ENCODE measurements at places on chromosomes 5 and 9.

DNA sequence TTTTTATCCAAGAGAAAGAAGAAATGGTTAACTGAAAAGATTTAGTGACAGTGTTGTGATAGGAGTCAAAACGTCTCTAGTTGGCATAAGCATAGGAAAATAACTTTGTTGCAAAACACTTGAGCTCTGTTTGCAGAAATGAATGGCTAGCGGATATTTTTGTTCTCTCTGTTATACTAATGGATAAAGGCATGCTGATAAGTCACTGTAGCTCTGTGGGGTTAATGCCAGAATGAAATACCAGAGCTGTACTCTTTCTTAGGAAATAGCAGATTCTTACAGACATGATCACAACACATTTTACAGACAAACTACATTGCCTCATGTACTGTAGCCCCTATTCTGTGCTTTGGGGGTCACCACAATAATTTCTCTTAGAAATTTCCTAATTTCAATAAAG, 202.8 kb downstream of the DMRTA1 start:
- DNase-seq: no peak

GRCh38 chr5:74028406-74028805, 402.4 kb downstream of the ARHGEF28 start:
- peak; percentile 78 for DNase-seq

DNA sequence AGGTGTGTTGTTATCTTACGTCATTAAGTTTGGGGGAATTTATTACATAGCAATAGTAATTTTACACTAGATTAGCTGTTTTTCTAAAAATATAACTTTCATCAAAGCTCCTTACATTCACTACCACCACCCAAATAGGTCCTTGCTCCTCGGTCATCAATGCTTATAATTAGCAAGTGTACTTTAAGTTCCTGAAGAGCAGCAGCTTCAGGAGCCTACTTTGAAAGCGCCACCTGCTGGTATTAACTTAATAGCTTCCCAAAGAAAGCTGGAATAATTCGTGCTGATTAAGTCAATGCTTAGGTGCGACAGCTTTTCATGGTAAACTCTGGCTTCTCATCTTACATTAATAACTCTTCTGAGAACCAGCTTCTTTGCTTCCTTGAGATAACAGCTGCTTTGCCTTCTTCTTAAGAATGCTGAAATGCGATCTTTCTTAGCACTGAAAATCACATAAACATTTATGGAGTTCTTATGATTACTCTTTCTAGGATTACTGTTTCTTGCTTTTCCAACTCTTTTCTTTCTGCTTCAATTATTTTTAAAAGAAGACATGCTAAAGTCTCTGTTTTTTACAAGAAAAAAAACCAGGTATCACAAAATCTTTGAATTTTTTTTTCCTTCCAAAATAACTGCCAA, 10.0 kb upstream of the C5 start:
- peak; percentile 75 for DNase-seq

DNA sequence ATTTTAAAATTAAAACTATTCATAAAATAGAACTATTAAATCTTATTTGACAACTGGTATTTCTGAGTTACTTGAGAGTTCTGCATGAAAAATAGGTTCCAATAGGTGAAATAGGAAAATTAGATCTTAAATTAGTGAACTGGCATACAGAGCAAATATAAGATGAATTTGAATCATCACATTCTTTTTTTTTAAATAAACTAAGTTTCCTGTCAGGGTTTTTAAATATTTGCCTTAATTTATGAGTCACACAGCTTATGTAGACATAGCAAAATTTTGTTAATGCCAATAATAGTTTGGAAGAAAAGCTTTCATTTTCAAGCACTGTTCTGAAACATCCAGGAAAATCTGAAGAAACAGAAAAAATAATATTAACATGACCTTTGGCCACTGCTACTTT, 311.7 kb upstream of the HAPLN1 start:
- no peak for DNase-seq

DNA sequence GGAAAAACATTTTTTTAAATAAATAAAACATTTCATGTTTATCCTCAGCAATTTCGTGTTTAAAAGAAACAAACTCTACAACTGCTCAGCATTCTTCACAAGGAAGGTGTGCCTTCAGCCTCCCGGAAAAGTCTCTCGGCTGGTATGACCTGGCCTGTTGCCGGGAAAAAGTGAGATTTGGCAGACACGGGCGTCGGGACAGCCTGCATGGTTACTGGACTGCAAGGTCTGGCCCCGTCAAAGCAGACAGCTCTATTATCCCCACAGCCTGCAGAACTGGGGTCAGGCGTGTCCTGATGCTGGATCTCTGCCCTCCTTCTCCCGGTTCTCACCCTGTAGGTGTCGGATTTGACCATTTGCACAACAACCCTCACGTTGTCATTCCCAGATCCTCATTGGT, 120.3 kb upstream of the SPATA31C2 start:
- no peak for DNase-seq

- no peak for DNase-seq
These were observed 109.8 kb upstream of the SNX2 start for GRCh38 chr5:122665051-122665450.

GRCh38 chr9:12930906-12931305, 156.1 kb downstream of the LURAP1L start:
- no peak for DNase-seq

- DNase-seq: no peak
These were observed 3.7 kb downstream of the CDH6 start for GRCh38 chr5:31197183-31197582.

GRCh38 chr5:14503017-14503680, 78.4 kb upstream of the OTULINL start:
- DNase-seq: no peak

GRCh38 chr9:77896269-77896937, 135.2 kb downstream of the GNAQ start:
- DNase-seq: no peak

DNA sequence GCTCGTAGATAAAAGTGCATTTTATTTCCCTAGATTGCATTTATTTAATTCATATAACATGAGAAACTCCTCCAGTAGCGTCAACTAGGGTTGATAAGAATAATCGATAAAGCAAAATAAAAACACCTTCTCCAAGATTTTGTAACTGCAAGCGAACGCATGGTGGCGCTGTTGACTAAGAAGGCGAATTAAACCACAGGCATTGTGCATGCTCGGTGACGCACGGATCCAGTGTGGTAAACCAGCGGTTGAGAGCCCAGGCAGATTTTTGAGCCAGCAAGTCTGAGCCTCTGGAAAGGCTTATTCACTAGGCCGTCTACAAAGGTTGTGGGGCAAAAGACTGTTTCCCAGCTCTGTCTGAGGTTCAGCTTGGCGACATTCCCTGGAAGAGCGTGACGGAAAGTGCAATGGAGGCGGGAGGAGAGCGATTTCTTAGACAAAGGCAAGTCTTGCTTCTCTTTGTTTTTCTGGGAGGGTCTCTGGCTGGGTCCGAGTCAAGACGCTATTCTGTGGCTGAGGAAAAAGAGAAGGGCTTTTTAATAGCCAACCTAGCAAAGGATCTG, at the start of gene PCDHB3:
PCDHB3 (plus strand) TSS at position 231 of the 563 bp plus-strand sequence; CDS start at position 408, 177 bp downstream.
- DNase-seq: peak; percentile 85

DNA sequence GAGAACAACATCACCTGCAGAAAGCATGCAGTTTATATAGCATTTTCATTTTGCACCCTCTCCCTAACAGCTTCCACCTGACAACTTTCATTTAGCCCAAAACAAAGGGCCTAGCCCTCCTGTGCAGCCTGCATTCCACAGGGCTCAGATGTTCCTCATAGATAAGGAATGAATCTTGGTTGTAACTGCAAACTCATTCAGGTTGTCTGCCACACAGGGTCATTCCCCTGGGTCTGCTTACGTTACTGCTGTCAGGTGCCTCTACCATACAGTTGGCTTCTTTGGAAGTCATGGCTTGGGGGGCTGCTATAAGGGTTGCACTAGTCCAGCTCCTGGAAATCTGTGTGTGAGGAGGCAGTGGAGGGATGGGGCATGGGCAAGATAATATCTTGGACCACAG, 2.7 kb upstream of the DCP2 start:
- DNase-seq: peak; percentile 77

GRCh38 chr9:98974554-98974953, 30.8 kb downstream of the COL15A1 start:
- DNase-seq: no peak

GRCh38 chr5:6084836-6085235, 293.5 kb downstream of the MED10 start:
- no peak for DNase-seq

DNA sequence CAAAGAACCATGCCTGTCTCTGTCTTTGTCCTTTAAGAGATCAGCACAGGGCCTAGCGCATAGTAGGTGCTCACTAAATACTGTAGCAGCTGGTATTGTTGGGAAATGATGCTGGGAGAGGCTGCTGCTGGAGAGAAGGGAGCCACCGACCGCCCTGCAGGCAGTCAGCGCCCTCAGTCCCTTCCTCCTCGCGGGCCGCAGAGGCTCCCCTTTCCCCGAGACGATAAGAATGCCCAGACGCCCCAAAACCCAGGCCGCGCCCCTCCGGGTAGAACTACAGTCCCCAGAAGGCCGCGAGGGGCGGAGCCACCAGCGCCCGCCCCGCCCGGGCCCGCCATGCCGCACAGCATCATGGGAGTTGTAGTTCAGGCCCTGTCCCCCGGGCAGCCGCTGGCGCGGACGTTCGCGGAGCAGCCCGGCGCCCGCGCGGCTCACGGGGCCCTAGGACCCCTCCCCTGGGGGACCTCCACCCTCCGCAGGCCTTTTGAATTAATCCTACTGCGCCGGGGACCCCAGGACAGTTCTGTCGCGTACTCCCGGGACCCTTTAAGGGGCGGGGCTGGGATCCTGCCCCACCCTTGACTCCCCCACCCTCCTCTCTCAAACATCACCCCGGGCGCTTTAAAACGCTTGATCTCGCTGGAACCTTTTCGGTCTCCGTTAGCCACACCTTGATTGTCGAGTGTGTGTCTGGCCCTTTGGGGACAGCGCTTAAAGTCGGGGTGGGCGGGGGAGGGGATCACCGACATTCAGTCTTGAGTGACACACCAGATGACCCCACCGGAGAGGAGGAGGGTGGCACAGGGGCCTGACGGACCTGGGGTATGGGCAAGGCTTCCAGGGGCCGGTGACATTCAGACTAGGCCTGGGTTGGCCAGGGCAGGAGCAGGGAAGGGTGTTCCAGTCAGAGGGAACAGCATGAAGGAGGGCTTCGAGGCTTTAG, 24.8 kb upstream of the IER5L start:
- peak; percentile 80 for DNase-seq

- DNase-seq: no peak
These were observed 53.4 kb downstream of the GNAQ start for GRCh38 chr9:77978086-77978781.

- DNase-seq: no peak
These were observed 617.2 kb downstream of the PDE4D start for GRCh38 chr5:59276325-59276675.

GRCh38 chr5:133948721-133949120, 19.7 kb downstream of the C5orf15 start:
- no peak for DNase-seq

DNA sequence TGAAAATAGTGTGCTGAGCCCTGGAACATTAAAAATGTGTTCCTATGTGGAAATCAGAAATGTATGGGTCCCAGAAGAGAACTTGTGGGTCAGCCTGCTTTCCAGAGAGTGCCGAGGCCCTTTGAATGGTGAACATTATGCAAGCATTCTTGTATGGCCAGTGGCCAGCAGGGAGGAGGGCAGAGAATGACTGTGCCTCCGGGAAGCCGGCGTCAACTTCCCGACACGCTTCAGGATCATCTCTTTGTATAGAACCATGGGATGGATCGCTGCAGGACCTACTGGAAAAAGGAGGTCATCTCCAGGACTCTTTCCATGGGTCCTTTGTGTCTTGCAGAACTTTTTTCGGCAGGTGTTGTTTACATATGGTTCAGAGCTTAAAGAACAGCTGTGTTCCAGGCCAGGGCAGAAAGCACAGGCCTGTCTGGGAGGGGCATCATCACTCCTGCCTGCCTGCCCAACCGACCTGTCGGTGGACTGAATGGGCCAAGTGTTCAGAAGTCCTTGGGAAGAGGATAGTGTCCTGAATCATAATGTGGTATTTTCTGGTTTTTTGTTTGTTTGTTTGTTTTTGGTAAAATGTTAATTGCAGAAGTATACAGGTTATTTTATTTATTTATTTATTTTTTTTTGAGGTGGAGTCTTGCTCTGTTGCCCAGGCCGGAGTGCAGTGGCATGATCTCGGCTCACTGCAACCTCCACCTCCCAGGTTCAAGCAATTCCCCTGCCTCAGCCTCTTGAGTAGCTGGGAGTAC, 9.0 kb downstream of the PRRC2B start:
- DNase-seq: no peak

- DNase-seq: no peak
These were observed 20.2 kb upstream of the TNC start for GRCh38 chr9:115138151-115138550.

GRCh38 chr9:69036309-69036708, 757 bp downstream of the FXN start:
- DNase-seq: no peak

GRCh38 chr9:96874947-96875460, 20.7 kb upstream of the ZNF782 start:
- DNase-seq: no peak

- DNase-seq: no peak
These were observed 295.1 kb downstream of the CDK5RAP2 start for GRCh38 chr9:120284821-120285220.

DNA sequence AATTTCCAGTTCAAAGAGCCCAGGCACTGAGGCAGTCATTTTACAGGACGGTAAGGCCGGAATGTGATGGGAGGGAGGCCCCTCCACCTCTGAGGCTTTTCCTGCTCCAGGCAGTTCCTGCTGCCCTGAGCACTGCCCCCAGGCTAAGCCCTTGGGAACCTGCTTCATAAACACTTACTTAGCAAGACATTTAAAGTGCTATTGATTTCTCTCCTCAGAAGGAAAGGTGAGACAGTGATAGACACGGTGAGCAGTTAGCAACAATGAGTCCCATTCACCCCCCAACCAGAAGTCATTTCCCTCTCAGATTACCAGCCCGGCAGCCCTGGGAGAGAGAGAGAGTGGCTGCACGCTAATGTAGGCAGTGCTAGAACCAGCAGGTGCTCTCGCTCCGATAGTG, 462.5 kb downstream of the SPOCK1 start:
- DNase-seq: peak; percentile 97

GRCh38 chr9:110731437-110732028, 62.9 kb downstream of the MUSK start:
- DNase-seq: no peak

DNA sequence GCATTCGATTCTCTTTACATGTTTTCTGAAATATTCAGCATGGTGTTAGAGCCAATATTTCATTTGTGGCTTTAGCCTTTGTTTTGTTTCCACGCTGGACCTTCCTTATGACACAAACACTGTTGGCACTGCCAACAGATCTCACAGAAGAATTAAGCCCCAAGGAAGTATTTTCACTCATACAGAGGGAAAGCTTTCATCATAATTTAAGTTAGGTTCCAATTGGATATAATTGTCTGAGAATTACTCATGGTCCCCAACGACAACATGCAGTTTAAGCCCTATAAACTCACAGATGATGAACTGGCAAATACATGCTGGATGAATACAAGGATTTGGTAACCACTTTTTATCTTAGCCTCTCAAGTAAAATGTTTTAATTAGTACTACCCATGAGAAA, 259.5 kb downstream of the EBF1 start:
- no peak for DNase-seq

- DNase-seq: no peak
These were observed 78.5 kb upstream of the LRRTM2 start for GRCh38 chr5:138953387-138954256.

- DNase-seq: peak; percentile 84
These were observed 10.8 kb downstream of the REEP2 start for GRCh38 chr5:138449501-138450239.

Data from mesendoderm (in vitro differentiated cells).